ENCODE measurements at places on chromosomes 2 and 18.

DNA sequence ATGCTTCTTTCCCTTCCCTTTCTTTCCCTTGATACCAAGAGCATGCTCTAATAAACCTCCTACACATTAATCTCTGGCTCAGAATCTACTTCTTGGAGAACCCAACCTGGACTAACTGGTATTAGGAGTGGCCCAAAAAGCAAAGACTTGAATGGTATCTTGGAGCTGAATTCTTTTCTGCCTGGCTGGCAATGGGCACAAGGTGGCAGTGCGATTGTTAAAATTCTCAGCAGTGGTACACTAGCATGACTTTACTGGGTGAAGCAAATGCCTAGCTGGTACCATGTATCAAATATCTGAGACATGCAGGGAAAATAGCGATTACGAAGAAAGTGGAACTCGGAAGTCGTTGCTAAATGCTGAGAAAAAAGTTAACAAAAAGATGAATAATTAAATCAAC is 376.1 kb downstream of the XIRP2 start:
- no peak for DNase-seq

GRCh38 chr2:74078466-74078865 is 69.2 kb downstream of the BOLA3 start:
- DNase-seq = no peak

GRCh38 chr2:210681491-210681890 is 125.1 kb downstream of the CPS1 start:
- no peak for DNase-seq

DNA sequence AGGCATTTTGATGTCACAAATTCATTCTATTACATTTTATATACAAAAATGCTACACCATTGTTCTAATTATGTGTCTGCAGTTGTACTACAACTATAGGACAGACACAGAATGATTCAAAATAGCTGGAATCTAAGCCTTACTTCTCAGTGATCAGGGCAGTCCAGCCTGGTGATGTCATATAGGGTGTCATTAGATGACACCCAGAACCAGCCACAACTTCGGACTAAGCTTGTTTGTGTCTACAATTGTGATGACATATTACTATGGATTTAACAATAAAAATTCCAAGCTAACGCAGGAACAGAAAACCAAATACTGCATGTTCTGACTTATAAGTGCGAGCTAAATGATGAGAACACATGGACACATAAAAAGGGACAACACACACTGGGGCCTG is 31.0 kb downstream of the M1AP start:
- DNase-seq = no peak

DNA sequence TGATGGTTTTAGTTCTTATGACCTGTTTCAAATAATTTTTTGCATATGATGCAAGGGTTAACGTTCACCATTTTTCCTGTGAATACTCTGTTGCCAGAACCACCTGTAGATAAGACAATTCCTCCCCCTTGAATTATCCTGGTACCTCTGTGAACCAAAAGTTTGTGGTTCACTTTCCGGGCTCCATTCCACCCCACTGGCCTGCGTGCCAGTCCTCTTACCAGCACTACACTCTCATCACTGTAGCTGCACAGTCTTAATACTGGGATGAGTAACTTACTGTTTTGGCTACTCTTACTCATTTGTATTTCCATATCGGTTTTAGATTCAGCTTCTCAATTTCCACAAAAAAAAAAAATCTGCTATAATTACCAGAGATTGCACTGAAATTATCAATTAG is 34.4 kb downstream of the AFG3L2 start:
- no peak for DNase-seq

DNA sequence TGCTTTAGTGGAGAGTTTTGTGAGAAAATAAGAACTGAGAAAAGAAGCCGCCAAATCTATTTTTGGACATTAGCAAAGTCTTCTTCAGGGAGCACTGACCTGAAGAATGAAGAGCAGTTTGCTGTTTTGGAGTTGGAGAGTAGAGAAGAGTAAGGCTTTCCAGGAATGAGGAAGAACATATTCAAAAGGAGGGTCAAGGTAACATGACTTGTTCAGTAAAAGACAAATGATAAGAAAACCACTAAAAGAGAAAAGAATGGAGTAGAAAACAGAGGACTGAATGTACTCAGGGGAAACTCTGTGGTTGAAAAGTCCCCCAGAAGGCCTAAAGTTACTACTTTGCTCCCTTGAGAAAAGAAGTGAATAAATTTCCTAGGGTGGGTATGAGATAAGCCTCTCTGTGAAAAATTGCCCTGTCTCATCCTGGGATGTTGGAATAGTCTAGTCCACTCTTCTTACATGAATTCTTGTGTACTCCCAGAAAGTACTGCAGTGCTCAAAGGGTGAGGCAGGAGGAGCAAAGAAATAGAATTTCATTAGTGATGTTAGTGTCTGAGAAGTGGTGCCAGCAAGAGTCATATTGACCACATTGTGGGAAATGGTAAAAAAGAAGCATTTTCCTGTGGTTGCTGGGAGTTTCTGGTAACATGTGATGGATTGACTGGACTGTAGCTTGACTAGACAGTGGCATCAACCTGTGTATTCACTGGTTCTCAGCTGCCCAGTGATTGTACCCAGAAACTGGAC is 27.8 kb downstream of the MBD5 start:
- no peak for DNase-seq

DNA sequence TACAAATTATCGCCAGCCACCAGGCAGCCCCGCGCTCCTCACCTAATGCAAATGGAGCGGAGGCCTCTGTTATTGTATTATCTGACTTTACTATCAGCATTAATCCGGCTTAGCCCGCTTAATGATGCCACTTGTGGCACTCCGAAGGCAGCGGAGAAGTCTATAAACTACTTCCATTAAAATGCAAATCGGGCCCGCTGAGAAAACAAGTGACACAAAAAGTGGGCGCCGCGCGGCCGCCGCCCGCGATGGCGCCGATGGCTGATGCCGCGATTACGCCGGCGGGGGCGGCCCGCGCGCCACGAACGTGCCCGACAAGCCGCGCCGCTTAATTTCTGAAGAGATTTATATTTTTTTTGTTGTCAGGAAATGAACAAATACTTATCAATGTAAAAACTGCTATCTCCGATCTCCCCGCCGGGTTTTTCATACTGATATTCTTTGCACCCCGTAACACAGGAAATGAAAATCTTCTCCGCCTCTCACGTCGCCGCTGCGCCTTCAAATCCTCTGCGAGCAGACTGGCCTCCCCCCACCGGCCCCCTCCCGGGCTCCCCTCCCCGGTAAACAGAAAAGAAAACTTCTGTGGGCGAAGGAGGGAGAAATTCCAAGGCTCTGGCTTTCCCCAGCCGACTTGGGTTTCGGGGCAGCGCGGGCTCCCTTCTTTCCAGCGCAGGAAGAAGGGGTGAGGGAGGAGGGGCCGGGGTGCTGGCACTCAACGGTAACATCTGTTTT is 221.8 kb downstream of the INSIG2 start:
- peak; percentile 58 for DNase-seq

DNA sequence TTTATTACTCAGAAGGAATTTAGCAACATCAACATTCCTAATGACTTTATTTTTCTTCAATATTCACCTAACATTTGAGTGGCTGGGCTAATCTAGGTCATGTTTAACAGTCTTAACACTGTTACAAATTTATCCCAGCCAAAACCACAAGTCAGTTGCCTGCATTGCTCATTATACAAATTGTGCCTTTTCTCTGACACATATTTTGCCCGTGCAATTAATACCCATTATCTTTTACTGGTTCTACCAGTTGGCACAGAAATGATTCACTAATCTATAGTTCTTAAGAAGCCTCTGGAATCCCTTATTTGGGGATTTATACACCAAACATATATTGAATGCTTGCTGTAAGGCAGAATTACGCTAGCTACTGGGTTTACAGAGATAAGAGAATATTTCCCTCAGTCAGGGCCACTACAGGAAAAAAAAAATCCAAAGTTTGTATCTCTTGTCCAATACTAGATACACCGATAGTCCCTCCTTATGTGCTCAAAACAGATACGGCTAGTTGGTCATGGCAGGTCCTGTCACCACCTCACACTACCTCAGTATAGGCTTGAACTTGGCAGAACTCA is 46.3 kb downstream of the ZCCHC2 start:
- no peak for DNase-seq

DNA sequence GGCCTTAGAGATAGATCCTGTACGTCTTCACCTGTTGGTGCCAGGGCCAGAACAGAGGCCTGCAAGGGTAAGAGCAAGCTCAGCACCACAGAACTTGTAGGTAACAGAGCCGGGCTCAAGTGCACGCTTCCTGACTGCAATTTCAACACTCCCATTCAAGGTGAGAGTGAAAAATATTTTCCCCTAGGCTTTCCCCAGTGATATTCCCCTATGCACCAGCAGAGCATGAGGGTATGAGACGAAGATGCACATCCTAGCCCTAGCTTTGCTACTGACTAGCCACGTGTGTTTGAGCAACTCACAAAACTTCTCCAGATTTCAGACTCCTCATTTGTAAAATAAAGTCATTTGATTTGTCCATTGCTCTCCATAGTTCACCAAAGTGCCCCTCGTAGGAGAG is 411.6 kb downstream of the ZNF521 start:
- no peak for DNase-seq

GRCh38 chr2:357811-358210 is 69.9 kb upstream of the ALKAL2 start:
- DNase-seq = no peak

DNA sequence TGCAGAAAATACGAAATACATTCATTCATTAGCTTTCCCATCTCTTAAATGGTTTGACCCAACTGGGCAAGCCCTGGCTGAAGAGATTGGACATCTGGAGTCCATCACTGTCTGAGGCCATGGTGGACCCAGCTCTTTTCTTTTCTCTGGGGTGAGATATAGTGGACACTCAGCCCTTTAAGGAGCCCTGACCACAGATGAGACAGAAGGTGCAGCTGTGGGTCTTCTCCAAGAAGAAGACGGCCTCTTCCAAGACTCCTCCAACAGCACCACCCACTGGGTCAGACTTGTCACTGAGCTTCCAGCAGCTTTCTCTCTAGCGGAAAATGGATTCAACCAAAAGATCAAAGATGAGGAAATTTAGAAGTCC is 27.2 kb downstream of the TWIST2 start:
- no peak for DNase-seq

GRCh38 chr2:181680055-181680936 is at the start of gene NEUROD1:
Gene NEUROD1, minus strand, starts transcription at chr2:181680517. Its CDS starts 1,657 bp downstream, at chr2:181678860.
- DNase-seq = no peak

DNA sequence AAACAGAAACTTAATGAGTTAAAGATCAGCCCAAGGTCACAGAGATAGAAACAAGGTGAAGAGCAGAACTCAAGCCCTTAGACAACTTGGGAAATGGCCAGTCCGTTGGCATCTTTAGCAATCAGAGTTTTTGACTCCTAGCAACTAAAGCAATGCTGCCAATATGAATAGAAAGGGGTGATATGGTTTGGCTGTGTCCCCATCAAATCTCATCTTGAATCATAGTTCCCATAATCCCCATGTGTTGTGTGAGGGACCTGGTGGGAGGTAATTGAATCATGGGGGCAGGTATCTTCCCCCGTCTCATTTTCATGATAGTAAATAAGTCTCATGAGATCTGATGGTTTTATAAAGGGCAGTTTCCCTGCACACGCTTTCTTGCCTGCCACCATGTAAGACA is 170.2 kb downstream of the DDX1 start:
- DNase-seq = no peak

- no peak for DNase-seq
These were observed 169.5 kb upstream of the COPS8 start for GRCh38 chr2:236916181-236916580.

DNA sequence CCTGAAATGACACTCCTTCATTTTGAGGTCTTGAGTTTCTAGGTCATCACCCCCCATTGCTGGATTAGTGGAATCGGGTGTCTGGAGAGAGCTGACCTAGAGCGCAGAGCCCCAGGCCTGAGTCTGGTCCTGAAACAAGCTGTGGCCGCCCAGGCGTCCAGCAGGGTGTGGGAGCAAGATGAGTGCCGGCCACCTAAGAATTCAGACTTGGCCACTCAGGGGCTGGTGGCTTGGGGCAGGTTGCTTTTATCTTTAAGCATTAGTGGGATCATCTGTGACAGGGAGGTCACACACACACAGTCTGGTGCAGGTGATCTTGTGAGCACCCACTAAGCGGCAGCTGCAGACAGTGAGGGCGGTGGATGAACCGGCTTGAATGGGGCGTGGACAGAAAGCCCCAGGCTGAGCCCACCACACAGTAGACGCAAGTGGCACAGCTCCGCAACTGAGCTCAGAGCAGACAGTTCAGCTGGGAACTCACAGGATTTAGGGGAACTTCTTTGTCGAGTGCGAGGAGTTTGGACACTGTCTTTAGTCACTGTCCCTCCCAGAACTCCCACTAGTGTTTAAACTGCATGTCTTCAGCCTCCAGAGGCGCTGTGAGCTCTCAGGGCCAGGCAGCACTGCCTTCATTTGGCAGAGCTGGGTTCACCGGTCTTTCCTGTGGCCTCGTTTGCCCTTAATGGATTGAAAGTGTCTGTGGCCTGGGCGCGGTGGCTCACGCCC is 21.5 kb downstream of the ITGB1BP1 start:
- no peak for DNase-seq

DNA sequence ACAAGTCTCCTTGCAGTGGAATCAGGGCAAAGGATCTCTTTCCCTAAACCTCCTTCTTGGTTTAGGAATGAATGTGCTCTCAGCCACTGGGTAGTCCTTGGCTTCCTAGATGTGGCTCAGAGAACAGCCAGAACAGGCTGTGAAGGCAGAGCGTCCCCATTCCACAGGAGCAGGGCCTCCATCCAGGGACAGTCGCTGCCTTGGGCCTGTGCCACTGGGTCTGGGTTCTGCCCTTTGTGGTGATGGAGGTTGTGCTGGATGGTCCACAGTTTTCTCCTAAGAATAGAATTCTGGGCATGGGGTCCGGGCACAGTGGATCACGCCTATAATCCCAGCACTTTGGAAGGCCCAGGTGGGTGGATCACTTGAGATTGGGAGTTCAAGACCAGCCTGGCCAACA is 516.5 kb upstream of the RAB6C start:
- no peak for DNase-seq

DNA sequence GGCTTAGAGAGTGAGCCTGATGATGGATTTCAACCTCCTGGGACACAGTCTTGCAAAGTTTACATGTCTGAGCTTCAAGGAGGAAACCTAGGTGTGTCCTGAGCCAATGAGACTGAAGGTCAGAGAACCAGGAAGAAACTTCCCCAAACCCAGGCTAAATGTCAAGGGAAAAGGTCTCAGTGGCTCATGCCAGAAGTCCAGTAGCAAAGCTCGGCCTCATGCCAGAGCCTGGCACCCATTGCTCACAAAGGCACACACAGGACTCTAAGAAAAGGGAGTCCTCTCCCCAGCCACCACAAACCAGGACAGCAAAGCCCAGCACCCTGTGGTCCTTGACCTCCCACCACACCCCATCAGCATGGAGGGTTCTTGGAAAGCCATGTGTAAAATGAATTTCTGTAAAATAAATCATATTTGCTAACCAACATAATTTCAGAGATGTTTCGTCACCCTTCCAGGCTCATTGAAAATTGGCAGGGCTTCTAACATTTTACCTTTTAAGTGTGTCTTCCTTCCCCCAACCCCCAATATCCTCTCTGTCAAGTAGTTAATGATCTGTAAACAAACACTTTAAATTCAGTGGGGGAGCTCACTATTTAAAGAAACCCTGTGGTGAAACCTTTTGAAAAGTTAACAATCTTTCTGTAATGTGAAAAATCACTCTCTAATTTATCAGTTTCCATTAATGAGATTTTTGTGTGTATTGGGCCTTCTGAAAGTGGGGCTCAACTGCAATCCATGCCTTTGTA is 77.1 kb downstream of the BCL11A start:
- no peak for DNase-seq

Measured in left renal cortex interstitium (tissue), 4 donors.